ENCODE measurements at places on chromosomes 4 and X.
A peak's percentile ranks its signal among the peaks of the same experiment; 100 is the strongest.

DNA sequence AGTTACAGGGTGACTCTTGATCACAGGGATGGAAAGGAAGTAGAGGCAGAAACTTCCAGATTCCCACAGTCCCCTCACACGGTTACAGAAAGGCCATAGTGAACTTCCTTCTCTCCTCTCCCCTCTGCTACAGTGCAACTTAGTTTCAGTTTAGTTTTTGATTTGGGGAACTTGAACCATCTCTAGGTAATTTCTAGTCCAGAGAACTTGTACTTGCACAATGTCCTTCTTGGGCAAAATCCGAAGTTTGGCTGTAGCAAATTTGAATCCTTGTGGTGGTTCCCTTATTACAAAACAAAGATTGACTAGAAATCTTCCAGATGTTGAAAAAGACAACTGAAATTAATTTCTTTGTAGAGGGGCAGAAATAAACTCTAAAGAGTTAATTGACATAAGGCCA lies 1.2 kb upstream of the BLTP1 start:
- DNase-seq, result peak; percentile 31

DNA sequence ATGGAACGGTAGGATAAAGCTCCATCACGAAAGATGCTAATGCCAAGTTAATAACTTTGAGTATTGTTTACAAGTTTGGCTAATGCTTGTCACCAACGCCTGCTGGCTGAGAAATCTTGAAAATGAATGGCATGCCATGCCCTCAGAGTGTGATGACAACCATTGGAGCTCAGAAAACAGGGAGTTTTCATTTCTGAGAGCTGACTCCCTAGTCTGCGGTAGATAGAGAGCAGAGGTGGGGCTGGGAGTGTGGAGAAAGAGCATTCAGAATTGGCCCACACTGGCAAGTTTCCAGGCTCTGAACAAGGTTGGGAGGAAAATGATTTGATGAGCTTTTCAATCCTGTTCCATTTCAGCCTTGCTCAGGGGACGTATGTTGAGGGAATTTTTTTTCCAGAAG lies 183.9 kb downstream of the CPEB2 start:
- DNase-seq, result no peak

- no peak for DNase-seq
Observed at GRCh38 chrX:52558140-52558539, 41.3 kb upstream of the XAGE1B start.

DNA sequence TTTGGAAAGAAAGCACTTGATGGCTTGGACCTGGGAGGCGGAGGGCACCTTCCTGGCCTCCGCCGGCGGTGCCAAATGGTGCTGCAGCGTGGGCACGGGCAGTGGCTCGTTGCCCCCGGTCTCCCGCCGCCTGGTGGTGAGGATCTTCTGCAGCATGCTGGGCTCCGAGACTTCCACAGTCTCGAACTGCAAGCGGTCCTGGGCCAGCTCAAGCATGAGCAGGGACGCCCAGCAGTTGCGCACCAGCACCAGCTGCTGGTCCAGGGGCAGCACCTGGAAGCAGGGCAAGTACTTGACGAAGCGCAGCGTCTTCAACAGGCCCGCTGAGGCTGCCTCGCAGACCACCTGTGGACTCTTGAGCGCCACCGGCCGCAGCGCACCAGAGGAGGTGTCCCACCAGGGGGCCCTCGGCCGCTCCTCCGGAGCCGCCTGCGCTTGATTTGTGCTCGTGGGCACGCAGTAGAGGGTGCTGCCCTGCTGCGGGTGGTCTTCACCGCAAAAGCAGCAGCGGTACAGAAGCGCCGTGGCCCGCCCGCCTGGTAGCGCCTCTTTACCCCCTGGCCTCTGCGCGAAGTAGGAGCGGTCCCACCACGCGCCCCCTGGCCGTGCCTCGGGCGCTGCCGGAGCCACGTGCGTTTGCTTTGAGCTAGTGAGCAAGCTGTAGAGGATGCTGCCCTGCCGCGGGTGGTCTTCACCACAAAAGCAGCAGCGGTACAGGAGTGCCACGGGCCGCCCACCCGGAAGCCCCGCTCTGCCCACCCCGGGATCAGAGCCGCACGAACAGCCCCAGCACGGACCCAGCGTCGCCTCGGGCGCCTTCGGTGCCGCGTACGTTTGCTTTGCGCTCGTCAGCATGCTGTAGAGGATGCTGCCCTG lies 689 bp downstream of the NR0B1 start:
- DNase-seq, result no peak

- no peak for DNase-seq
Observed at GRCh38 chr4:20394512-20394911, 142.8 kb downstream of the SLIT2 start.

DNA sequence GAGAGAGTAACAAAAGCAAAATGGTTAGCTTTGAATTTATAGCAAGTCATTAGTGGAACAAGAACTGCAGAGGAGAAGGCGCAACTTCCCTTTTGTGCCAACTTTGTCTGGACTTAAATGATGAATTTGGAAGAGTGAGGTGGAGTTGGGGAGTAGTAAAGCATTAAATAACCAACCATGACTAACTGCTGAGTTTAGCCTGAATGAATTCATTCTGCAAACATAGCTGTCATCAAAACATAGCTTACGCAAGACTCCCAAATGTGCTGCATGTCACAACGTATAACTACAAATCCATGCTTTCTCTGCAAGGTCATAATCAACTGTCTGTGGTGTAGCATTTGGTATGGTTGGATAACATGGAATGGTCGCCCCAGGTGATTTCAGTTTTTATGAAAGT lies 75.9 kb upstream of the RPL34 start:
- DNase-seq, result no peak

GRCh38 chrX:119685225-119686066 lies 7.5 kb downstream of the SEPTIN6 start:
- DNase-seq, result peak; percentile 69

Data from CD4-positive, alpha-beta T cell treated with Interleukin-12 subunit alpha and Interleukin-12 subunit beta, for 1 hour (primary cell).